ENCODE measurements at places on chromosomes 2 and 18.
A peak's percentile ranks its signal among the peaks of the same experiment; 100 is the strongest.

DNA sequence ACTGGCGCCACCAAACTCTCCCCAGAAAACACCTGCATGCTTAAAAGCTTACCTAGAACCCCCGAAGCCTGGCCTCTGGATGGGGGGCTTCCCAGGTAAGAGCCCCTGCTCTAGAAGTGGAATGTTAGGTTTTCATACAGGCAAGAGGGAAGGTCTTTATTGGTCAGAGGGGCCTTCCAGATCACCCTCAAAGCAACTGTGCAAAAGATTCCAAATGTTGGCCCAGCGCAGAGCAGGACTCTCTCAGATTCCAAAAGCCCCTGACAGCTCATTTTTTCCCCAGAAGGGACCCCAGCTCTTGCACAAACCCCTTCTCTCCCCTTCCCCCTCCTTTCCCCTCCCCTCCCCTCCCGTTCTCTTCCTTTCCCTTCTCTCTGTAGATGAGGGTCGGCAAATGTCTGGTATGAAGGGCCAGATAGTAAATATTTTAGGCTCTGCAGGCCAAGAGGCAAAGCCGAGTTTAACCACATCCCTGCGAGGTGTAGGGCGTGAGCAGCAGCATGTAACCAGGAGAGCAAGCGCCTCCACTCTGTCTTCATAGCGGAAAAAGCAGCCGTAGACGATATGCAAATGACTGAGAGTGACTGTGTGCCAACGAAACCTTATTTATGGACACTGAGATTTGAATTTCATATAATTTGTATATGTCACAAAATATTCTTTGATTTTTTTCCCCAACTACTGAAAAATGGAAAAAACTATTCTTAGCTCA lies 116.9 kb downstream of the SMAD7 start:
- peak; percentile 45 for DNase-seq

DNA sequence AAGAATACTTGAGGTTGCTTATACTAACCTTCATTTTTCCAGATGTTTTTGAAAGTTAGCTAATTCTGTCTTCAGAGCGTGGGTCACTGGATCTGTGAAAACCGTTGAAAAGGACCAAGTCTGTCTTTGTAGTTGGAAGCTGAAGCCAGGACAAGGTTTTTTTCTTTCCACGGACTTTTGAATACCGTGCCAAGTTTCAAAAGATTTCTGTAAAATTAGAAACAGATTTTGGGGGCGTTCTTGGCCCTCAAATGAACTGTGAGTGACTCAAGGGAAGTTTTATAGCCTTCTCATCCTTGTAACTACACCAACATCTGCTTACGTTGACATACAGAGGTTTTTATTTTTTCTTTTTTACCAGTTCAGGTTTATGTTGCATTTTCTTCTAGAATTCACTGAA lies at the start of gene FAP:
TSS of gene FAP (minus strand) at position 152 of the 400 bp plus-strand sequence. CDS start at position 34, 118 bp downstream.
- DNase-seq: no peak

DNA sequence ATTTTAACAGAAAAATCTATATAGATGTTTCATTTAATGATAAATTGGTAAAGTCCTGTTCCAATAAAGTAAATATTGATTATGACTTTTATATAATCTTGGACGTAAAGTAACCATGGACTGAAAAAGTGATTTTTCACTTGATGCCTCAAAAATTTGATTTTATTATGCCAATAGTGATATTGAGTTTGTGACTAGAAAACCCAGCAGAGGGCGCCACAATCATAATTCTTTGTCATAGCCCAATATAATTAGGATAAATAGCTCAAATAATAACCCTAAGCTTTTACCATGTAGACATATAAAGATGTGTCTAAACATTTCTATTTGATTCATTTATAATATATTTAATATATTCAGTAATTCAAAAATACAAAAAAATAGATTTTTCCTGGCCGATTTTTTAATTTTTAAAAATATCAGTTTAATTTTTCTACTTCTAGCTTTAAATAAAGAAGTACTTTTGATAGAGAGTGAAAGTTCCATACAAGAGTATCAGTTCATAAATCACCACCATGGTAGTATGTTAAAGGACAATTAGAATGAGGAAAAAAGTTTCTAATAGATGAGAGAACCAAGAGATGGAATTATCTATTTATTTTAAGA lies 30.7 kb downstream of the CAMKMT start:
- DNase-seq: peak; percentile 34

DNA sequence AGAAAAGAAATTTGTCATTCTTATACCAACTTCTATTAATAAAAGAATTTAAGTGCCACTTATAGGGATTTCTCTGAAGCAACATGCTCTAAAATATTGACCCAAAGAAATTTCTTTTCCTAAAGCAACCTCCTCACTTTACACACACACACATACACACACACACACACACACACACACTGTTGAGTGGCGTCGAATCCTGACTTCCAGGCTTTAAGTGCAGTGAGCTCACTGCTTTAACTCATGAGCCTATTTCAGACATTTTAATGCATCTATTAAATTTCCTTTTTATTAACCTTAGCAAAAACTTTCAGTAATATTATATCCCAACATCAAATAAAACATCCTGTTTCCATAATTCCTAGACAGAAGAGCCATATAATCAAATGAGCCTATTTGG lies 229.1 kb upstream of the ACVR2A start:
- DNase-seq: no peak

- DNase-seq: no peak
Observed at GRCh38 chr18:2515908-2516625, 55.2 kb downstream of the METTL4 start.

DNA sequence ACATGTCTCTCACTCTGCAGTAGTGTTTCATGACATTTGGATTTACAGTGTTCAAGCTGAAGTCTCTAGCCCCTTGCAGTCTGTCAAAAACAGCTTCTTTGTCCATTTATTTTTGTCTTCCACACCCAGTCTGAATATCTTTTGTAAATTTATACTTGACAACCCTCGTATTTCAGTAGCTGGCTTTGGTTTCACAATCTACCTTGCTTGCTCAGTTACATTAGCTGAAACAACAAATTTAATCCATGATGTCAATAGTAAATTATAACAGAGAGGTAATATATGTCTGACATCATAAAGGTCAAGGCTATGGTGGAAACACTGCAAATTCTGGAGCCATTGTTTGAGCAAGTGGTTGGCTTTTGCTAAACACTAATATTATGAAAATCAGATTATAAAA lies 328.7 kb downstream of the MTX2 start:
- no peak for DNase-seq

DNA sequence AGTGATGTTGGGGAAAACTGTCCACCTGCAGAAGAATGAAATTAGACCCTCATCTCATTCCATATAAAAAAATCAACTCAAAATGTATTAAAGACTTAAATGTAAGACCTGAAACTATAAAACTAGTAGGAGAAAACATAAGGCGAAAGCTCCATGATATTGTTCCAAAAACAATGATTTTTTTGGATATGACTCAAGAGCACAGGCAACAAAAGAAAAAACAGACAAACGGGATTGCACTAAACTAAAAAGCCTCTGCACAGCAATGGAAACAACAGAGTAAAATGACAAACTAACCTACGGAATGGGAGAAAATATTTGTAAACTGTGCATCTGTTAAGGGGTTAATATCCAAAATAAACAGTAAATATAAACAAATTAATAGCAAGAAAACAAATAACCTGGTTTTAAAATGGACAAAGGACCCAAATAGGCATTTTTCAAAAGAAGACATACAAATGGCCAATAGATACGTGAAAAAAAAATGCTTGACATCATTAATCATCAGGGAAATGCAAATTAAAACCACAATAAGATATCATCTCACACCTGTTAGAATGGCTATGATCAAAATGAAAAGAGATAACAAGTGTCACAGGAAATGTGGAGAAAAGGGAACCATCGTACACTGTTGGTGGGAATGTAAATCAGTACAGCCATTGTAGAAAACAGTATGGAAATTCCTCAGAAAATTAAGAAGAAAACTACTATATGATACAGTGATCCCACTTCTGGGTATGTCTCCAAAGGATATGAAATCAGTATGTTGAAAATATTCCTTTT lies 26.6 kb downstream of the LRRFIP1 start:
- DNase-seq: no peak

- no peak for DNase-seq
Observed at GRCh38 chr2:181947273-181947672, 38.4 kb upstream of the PPP1R1C start.

- DNase-seq: no peak
Observed at GRCh38 chr2:178244777-178245176, 50.5 kb downstream of the OSBPL6 start.

DNA sequence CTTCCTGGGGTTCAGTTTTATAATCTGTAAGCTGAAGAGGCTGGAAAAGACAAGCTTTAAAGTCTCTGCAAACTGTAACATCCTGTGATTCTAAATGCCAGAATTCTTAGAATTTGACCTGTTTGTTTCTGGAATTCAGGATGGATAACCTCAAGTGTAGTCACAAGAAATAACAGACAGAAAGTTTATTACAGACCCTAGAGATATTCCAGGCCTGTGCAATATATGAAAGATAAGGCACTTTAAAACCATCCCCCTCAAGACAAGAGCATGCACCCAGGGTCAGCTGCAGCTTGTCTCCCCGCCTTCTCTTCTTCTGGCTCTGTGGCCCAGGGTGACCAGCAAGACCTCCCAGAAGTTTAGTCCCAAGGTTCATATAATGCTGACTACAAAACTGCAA lies 298.7 kb upstream of the ACVR2A start:
- no peak for DNase-seq

DNA sequence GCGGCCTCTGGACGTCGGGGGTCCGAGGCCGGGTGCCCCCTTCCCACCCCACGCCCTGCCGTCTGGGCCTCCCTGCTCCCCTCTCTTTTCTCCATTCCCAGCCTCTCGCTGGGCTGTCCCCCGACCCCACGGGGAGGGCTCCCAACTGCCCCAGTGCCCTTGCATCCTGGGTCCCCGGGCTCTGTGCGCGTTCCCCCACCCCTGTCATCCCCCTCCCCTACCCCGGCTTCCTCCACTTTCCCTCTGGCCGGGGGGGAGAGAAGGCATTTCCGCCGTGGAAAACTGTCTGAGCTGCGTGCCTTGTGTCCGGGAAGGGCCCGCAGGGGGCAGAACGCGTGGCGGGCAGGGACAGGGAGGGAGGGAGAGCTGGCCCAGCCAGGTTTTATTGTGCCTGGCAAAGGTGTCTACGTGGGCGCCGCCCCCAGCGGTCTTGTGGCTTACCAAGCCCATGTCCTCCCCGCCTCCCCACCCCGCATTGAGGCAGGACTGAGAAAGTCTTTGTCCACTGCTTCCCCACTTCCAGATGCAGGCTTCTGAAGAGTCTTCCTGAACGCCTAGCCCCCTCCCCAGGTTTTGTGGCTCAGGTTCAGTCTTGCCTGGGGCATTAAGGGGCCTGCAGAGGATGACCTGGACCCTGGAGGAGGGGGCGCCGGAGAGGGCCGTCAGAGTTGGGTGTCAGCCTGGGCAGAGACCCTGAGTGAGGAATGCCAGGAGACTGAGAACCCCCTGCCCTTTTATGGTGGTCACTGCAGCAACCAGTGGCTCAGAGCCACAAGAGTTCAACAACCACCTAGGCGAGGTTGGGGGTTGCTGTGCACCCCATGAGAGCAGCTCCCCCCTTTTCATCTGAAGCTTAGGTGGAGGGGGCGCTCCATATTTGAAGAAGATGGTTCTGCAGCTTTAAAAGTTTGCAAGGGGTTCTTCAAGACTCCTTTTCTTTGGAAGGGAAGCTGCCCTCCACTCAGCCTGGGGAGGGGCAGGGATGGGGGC lies 1.3 kb downstream of the ITM2C start:
- DNase-seq: no peak

GRCh38 chr2:202031246-202031951 lies 2.3 kb upstream of the FZD7 start:
- DNase-seq: no peak

DNA sequence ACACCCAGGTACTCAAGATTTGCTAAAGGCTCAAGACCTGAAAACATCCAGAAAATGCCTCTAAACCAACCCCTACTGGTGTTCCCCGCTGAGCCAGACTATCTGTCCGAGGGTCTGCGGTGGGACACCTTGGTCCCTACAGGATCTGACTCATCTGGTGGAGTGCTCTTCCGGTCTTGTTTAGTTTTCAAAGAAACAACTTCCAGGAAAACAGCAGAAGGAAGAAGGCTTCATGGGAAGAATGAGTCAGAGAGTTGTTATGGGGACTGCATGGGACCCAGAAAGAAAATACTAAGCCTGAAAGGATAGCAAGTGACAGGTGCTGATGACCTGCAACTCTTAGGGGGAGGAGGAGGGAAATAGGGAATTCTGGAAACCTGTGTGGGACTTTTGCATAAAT lies 41.3 kb downstream of the ZFP36L2 start:
- no peak for DNase-seq

DNA sequence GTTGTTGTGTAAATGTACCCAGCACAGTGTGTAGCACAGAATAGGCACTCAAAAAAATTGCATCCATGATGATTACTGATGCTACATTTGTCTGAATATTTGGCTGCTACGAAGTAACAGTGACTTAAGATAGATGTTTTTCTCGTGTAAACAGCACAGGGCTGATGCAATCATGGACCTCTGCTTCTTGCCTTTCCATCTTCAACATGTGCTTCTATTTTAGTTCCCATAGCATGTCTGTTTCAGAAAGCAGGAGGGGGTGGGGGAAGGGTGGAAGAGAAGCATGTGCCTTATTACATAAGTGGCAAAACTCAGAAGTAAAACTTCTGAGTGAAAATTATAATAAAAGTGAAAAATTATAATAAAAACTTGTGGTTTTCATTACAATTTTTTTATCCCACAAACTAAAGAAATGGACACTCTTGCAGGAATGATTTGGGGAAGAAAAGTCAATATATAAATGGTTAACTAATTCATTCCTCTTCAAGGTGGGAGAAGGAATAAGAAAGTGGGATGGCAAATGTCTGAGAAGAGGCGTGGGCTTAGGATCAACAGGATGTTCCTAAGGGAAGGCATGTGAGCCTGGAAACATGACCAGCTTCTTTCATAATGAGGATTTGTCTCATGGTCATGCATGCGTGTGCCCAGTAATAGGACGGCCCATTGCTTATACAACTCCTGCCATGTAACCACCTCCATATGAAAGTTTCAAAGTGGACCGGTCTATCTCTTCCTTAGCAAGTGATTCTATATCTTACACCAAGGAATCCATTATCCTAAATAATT lies 27.2 kb downstream of the CCBE1 start:
- no peak for DNase-seq

GRCh38 chr2:37344453-37345361 lies at the start of gene QPCT:
Gene QPCT, plus strand, starts transcription at chr2:37344630. Its CDS starts 102 bp downstream, at chr2:37344732.
- DNase-seq: peak; percentile 74

GRCh38 chr18:48201337-48202005 lies 207.7 kb downstream of the ZBTB7C start:
- DNase-seq: no peak

DNA sequence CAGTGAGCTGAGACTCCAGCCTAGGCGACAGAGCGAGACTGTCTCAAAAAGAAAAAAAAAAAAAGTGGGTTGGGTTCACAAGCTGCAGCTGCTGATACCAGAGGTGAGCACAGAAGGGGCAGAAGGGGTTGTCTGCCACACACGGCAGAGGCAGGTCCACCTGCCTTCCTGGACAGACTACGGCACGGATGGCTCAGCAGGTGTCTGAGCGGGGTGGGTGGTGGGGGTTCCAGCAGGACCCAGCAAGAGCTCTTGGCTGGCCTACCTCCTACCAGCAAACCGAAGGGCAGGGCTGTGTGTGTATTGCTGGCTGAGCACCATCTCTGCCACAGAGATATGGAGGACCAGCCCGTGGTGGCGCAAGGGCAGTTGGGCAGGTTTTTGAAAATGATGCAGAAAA lies 130.4 kb upstream of the ASB18 start:
- no peak for DNase-seq

- no peak for DNase-seq
Observed at GRCh38 chr18:59718108-59718463, 20.9 kb upstream of the CCBE1 start.

Data from CD4-positive, alpha-beta T cell (primary cell).